ENCODE measurements at places on chromosomes 16 and 17.

DNA sequence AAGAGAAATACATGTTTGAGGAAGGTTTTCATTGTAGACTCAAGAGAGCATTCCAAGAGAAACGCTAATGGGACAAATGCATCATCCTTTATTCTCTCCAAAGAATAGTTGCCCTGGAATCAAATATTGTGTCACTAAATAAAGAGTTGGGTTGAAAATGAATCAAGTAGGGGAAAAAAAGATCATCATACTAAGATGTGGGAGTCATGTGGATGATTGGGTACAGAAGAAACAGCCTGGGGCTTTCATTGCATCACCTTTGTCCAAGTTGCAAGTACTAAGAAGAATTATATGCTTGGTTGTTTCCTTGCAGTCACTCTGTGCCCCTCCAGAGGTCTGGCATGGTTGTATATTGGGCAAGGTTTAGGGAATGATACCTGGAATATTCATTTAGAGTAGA, 658.9 kb downstream of the TOX3 start:
- DNase-seq, result no peak

GRCh38 chr17:63039899-63040602, 74.0 kb downstream of the TANC2 start:
- DNase-seq, result no peak

DNA sequence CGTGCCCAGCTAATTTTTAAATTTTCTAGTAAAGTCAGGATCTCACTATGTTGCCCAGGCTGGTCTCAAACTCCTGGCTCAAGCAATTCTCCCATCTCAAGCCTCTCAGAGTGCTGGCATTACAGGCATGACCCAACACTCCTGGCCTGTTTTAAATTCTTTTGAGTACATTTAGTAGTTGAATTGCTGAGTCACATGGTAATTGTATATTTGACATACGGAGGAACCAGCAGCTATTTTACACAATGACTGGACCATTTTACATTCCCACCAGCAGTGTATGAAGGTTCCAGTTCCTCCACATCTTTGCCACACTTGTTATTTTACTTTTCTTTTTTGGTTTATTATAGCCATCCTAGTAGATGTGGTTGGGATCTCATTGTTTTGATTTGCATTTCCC, 43.6 kb downstream of the RHOT1 start:
- no peak for DNase-seq

DNA sequence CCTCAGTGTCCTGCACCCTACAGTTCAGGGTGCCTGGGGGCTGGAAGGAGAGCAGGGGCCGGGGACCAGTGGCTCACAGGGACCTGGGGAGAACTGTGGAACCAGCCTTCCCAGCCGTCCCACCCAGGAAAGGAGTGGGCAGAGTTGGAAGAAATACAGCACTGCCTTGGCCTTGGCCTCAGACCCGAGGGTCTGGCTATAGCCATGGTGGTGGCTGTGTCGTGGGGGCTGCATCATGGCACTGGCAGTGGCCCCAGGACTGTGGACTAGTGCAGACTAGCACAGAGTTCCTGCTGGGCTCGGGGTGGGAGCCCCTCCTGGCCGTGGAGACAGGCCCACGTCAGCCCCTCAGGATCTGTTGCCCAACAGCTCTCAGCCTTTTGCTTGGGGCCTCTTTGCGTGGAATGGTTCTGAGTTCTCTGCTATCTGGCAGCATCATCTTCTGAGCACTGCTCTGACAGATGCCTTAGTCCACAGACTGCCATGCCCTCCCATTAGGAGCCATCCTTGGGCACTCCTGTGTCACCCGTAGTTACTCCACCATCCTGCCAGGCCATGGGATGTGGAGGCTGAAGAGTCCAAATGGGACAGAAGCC, 12.6 kb upstream of the DNASE1 start:
- no peak for DNase-seq

GRCh38 chr17:6558932-6559752, 2.8 kb upstream of the PITPNM3 start:
- DNase-seq, result no peak

DNA sequence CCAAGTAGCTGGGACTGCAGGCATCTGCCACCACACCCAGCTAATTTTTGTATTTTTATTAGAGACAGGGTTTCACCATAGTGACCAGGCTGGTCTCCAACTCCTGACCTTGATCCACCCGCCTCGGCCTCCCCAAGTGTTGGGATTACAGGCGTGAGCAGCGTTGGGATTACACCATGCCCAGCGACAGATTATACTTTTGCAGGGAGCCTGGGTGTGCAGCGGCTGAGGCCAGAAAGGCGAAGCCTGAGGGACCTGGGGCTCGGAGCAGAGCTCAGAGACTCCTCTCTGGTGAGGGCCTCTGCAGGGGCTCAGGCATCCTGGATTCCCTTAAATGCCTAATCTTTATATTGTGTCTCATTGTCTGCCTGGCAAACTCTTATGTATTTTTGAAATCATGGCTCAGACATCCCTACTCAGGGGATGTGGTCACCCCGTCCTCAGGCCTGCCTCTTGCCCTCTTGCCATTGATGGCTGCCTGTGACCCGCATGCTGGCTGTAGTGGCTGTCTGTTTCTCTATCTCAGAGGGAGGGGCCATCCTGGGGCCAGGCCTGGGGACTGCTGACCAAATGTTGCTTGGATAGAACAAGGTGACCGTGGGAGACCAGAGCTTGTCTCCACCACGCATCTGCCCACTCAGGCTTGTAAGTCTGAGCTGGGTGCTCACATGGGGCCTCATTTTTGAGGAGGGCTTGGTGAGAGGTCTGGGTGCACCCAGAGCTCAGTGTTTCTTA, 42.6 kb downstream of the B9D1 start:
- no peak for DNase-seq

DNA sequence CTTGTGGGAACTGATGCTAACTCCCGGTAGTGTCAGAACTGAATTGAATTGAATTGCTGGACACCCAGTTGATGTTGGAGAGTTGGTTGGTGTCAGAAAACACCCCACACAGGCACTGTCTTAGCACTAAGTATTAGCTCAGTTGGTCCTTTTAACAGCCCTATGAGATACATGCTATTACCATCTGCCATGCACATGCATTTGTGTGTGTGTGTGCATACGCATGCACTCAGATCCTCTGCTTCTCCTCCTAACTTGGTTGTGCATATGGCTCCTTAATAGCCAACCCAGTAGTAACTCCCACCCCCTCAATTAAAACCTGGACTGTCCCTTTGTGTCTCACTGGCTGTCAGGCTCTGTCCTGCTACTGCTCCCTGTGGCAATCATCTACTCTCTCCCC, 32.3 kb upstream of the DYNLL2 start:
- DNase-seq, result no peak
